Kidney glomerular epithelial cell (primary cell): ENCODE measurements at places on chromosomes 5 and 9.

DNA sequence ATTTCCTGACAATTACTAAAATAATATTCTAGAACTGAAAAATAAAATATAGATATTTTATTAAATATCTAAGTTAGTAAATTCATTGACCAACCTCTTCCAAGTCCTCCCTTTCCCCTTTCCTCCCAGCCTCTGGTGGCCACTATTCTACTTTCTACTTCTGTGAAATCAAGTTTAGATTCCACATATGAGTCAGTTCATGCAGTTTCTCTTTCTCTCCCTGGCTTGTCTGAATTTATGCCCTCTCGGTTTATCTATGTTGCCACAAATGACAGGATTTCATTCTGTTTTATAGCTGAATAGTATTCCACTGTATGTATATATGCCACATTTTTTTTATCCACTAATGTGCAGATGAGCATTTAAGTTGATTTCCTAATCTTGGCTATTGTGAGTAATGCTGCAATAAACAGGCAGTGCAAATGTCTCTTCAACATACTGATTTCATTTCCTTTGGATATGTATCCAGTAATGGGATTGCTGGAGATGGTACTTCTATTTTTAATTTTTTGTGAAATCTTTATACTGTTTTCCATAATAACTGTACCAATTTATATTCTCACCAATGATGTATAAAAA is 52.3 kb downstream of the WDR36 start:
- no peak for DNase-seq

DNA sequence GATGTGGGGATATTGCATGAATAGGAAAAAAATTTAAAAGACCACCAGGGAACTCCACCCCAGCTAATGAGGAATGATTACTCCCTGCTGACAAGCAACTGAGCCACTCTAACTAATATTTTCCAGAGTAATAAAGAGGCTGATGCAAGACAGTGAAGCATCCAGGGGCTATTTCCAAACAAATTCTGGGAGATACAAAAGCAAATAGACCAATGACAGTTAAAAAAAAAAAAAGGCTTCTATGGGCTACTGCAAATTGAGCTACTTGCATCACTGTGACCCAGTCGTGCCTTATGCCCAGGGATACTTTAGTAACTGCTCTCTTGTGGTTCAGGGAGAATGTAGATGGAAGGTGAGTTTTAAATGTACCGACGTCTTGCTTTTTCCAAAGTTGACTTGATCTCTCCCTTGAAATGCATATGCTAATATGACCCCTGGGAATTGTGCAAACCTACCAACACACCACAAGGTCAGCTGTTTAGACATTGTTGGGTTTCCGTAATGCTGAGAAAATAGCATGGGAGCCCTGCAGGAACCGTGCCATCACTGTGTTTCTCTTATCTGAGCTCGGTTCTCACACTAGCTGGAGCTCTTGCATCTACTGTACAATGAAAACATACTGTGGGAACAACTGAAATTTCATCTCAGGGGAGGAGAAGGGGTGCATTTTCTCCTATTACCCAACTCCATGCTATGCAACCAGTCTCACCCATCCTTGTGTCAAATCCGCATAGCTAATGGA is 250.6 kb upstream of the MAP3K1 start:
- DNase-seq = no peak

GRCh38 chr5:39654715-39655114 is 229.9 kb upstream of the DAB2 start:
- DNase-seq = no peak

DNA sequence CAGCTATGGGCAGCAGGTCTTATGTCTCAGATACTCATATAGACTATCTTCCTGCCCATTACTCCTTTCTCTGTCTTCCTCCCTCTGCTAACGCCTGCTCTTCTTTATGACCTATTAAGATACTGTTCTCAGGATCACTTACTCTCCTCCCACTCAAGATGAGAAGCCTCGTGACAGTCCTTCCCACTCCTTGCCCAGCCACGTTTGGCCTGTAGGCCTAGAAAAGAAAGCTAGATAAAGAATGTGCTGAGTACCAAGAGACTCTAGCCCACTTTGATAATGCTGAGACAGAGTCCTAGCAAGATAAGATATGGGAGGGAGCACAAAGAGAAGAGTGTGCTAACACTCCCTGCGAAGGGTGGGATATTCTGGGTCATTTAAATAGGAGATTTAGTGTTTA is 6.8 kb upstream of the DENND4C start:
- DNase-seq = no peak

DNA sequence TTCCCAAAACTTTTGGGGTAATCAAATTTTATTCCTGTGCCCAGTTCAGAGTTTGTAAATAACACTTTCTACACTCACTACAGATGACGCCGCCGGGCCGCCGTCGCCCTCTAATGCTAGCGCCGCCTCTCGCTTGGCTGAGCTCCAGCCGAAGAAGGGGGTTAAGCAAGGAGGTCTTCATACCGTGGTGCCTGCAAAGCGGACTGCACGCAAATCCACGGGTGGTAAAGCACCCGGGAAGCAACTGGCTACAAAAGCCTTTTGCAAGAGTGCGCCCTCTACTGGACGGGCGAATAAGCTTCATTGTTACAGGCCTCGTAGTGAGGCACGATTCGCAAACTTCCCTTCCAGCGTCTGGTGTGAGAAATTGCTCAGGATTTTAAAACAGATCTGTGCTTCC is 280.4 kb downstream of the MEF2C start:
- no peak for DNase-seq

GRCh38 chr9:118635416-118635815 is 733.8 kb downstream of the BRINP1 start:
- no peak for DNase-seq

DNA sequence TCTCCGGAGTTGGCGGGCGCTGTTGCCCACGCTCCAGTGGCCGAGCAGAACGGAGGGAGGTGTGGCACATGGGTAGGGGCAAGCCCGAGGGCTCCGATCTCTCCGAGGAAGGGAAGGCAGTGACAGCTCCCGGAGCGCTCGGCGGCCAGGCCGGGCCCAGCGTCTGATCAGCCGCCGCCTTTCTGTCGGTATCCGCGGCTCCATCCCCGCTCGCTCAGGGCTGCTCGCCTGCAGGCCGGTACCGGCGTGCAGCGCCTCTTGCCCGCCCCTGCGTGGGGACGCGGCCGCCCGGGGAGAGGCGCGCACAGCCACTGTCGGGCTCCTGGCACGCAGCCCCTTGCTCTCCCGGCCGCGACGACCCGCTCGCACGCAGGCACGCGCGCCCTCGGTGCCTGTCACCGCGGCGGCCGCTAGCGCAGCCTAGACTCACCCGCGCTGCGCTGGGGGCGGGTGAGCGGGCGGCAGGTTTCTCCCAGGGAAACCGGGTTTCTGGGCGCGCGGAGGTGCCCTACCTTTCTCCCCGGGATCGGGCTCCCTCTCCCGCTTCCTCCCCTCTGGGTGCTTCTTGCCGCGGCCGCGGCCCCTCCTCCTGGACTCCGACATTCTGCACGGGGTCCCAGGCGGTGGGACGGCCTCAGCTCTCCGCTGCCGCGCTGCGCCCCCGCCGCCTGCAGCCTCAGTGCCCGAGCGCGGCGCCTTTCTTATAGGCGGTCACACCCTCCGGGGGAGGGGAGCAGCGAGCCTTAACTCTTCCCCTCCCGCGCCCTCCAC is 108.4 kb downstream of the PSD2 start:
- no peak for DNase-seq

DNA sequence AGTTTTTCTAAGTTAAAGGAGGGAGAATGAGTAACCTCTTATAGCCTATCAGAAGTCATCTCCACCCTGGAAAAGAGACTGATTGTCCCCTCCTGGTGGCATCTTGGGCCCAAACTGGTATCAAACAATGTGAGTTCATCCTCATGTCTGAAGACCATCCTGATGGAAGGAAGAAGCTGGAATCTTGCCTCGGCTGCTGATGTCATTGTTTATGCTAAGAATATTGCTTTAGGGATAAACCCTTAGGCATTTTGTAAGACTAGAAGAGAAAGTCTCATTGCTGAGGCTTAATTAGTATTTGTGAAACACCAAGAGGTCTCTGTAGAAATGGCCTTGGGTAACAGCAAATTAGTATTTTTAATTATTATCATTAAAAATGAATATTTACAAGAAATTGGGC is 65.7 kb upstream of the KCNN2 start:
- DNase-seq = no peak

DNA sequence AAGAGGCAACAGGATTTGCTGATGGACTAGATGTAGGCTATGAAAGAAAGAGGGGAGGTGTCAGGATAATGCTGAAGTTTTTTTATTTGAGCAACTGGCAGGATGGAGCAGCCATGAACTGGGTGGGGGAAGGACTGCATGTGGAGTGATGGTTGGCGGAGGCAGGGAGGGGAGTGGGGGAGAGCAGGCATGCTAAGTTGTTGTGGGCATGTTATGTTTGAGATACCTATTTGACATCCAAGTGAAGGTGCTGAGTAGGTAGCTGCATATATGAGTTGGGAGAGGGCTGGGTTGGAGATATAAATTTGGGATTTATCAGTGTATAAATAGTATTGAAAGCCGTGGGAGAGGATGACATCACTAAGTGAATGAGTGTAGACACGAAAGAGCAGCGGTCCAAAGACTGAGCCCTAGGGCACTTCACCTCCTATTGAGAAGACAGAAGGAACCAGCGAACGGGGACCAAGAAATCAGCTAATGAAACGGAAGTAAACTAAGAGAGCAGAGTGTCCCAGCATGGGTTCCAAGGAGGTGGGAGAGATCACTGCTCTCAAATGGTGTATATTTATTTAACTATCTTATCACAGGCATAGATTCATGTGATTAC is 7.4 kb downstream of the BSPRY start:
- DNase-seq = no peak

GRCh38 chr5:55708732-55709131 is 3.4 kb downstream of the SLC38A9 start:
- no peak for DNase-seq

GRCh38 chr9:86637515-86637914 is 283.3 kb upstream of the TUT7 start:
- no peak for DNase-seq
